ENCODE measurements at places on chromosomes 16 and 17.
A peak's percentile ranks its signal among the peaks of the same experiment; 100 is the strongest.

DNA sequence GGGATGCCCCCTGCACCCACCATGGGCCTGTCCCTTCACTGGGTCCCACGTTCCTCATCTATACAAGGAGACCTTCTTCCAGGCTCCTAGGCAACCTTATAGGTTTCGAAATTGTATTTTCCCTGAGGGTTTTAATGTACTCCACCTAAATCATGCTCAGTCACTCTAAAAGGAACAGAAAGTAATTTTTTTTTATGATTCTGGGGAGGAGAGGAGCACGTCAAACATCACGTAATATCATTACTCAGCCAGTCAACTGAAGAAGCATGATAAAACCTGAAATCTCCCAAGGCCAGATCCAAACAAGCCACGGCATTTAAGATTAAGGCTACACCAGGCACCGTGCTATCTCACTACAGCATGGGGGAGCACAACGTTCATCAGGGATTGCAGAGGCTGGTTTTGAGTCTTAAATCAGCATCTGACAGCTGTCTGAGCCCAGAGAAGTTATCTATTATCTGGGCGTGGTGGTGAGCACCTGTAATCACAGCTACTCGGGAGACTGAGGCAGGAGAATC is 3.9 kb upstream of the TMEM114 start:
- no peak for DNase-seq

DNA sequence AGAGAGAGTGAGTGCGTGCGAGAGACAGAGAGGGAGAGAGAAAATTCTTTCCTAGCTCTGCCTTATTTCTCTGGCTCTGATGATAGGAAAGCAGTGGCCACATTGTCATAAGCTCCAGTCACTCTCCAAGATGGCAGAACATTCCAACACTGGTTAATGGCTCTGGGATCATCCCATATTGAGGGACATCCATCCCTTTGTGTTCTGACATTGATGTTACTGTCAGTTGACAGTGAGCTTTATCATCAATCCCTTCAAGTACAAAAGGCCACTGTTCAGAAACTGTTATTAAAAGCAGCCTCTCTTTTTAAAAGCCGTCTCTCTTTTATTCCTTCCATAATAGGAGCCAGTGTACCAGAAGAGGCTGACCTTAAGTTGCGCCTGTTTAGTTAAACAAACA is 1084.9 kb upstream of the RBFOX1 start:
- no peak for DNase-seq

- no peak for DNase-seq
These were observed 39.8 kb downstream of the ZNF778 start for GRCh38 chr16:89257281-89257731.

DNA sequence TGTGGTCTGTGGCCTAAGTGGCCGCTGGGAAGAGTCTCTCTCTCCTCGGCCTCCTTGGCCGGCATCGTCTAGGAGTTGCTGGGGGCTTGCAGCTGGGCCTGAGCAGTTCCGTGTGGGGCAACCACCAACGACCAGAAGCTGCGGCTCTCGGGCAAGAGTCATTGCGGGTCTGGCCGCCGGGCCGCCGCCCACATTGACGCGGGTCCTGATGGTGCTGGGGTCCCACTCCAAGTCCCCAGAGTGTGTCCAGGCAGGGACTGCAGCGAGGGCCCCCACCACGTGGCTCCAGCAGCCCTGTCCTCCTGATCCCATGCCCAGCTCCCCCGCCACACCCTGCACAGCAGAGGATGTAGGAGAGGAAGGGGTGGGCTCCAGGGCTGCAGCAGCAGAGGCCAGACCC is 30.9 kb downstream of the UNKL start:
- DNase-seq = no peak

DNA sequence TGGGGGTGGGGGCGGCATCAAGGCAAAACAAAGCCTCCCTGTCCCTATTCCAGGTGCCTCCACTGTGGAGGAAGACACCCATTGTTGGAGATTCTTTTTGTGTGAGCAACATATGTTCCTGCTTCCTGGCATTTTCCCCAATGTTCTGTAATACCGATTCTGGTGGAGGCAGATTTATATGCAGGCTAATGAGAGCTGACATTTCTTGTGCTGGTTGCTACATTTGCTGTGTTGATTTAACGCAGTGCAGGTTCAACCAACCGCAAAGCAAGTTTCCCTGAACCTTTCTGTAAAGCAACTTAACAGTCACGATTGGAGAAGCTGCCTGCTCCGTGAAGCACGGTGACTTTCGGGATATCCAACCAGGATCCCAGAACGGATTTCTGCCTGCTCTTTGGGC is 260.5 kb downstream of the CBLN1 start:
- DNase-seq = no peak

DNA sequence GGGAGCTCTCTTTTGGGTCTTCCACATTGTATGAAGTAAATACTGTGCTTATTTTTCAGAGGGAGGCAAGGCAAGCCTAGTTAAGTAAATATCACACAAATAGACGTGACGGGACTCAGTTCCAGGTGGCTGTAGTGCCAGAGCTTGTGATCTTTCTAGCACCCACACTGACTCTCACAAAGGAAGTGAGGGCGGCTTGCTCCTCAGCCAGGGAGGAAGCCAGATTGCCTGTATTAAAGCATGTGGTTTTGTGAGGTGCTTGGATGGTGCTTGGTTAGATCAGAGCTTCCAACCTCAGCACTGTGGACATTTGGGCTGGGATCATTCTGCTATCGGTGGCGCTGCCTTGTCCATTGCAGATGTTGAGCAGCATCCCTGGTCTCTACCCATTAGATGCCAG is 80.1 kb downstream of the VAT1L start:
- no peak for DNase-seq

DNA sequence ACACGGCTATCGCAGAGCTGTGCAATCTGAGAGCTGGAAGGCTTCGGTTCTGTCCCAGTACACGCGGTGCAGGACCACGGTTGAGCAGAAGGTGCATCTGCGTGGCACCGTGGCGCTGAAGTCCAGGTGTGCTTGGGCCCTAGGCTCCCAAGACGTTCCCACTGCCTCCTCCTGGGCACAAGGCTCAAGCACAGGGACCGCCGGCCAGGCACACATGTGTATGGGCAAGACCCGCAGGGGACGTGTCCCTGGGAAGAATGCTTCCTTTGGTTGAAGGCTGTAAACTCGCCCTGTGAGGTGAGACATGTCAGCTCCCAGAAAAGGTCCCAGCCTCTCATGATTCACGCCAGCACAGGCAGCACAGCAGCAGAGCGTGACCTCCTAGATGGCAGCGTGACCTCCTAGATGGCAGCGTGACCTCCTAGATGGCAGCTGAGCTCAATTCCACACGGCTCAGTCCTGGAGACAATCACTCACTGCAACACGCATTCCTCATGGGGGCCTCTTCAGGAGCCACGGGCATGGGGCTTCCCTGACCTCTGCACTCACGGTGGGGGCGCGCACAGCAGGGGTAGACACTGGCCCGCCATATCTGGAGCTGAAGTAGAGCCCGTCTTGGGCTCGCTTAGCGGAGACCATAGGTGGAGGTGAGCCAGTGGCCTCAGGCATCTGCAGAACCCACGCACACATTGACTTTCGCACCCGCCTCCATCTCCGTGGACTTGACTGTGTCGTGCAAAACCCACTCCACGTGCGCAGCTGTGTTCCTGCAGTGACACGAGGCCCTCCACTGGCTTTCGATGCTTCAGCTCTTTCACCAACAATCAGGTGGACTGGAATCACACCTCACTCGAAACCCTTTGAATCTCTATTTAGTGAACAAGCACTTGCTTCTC is 85.0 kb upstream of the CHMP6 start:
- DNase-seq = no peak

GRCh38 chr16:27355610-27356009 is 41.8 kb downstream of the IL4R start:
- peak; percentile 51 for DNase-seq

DNA sequence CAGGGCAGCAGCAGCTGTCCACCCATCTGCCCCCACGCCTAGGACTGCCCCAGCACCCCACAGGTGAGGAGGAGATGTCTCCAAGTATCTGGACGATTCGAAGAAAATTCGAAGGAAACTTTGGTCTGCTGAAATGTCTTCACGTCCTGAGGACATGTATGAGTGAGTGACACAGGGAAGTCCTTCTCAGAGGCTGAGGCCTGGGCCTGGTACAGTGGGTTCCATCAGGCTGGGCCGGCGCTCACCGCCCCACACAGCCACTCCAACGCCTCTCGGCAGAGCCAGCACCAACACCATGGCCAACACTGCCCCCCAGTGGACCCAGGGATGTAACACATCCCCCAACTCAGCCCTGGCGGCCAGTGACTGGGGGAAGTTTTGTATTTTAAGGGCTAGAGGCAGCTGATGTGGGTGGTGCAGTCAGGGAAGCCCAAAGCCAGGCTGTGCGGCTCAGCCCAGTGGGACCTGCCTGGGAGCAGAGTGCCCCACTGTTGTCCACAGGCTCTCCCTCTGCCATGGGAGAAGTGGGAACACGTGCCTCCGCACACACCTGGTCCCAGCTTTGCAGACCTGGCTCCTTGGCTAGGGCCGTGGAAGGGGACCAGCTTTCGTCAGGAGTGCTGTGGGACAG is 55.8 kb upstream of the FASN start:
- peak; percentile 74 for DNase-seq

DNA sequence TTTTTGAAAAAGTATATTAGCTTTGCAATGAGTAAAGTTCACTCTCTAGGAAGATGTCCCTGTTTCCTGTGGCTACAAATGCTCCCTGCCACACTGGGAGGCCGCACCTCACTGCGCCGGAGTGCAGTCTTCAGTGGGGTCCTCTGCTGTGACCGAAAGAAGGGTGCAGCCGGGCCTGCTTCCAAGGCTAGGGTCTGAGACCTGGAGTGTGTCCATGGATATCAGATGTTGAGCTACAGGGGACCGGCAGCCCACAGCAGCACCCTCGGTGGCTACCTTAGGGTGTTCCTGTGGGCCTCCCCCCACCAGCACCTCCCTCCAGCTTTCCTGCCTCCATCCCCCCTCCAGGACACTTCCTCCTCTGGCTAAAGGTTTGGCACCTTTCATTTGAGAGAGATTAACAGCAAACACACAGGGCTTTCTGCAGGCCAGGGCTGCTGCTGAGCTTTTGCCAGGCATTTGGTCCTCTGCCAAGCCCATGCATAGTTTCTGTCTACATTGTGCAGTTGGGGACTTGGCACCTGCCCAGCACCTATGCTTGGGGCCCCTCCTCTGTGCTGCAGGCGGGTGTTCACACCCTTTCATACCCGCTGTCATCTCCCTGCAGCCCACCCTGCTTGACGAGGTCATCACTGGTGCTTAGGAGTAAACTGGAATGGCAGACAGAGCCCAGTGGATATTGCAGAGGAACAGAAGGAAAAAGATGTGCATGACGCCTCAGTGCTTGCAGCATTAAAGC is 33.8 kb upstream of the CRISPLD2 start:
- DNase-seq = peak; percentile 34

DNA sequence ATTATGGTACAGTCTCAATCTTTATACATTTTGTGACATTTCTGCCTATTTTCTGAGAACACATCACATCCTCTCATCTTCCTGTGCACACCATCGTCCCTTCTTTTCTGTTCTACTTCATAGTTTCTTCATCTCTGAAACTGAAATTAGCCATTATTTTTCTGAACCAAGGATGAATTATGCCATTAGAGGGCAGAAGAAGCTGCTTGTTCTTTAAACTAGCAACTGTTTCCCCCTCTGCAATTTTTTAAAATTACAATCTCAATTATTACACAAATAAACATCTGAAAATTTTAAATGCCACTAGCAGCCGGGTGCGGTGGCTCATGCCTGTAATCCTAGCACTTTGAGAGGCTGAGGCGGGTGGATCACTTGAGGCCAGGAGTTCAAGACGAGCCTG is 41.3 kb downstream of the RBBP6 start:
- no peak for DNase-seq

GRCh38 chr17:16924696-16925440 is 47.0 kb downstream of the TNFRSF13B start:
- no peak for DNase-seq

DNA sequence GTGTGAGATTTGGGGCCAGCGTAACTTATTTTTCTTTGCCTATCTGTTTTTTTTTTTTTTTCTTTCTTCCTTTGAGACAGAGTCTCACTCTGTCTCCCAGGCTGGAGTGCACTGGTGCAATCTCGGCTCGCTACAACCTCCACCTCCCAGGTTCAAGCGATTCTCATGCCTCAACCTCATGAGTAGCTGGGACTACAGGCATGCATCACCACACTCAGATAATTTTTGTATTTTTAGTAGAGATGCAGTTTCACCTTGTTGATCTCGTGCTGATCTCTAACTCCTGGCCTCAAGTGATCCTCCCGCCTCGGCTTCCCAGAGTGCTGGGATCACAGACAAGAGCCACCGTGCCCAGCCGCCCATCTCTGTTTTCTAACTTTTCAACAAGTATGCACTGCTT is 63.4 kb downstream of the VPS35L start:
- DNase-seq = no peak

GRCh38 chr16:88466175-88466862 is 13.2 kb downstream of the ZFPM1 start:
- DNase-seq = no peak

DNA sequence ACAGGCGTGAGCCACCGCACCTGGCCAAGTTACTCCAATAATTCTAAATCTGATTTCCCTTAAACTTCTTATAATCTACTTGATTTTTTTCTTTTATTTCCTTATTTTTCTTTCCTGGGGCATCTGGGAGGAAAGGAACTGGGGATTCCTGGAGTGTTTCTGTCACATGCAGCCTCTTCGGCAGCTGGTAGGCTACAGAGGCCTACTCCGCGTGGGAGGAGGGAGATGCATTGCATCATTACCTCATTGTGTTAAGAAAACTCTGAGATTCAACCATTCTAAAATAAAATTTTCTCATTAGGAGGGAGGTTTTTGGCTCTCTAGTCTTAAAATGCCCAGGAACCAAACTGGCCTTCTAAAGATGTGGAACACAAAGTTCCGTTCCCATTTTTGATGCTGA is 64.0 kb downstream of the SOX9 start:
- no peak for DNase-seq

DNA sequence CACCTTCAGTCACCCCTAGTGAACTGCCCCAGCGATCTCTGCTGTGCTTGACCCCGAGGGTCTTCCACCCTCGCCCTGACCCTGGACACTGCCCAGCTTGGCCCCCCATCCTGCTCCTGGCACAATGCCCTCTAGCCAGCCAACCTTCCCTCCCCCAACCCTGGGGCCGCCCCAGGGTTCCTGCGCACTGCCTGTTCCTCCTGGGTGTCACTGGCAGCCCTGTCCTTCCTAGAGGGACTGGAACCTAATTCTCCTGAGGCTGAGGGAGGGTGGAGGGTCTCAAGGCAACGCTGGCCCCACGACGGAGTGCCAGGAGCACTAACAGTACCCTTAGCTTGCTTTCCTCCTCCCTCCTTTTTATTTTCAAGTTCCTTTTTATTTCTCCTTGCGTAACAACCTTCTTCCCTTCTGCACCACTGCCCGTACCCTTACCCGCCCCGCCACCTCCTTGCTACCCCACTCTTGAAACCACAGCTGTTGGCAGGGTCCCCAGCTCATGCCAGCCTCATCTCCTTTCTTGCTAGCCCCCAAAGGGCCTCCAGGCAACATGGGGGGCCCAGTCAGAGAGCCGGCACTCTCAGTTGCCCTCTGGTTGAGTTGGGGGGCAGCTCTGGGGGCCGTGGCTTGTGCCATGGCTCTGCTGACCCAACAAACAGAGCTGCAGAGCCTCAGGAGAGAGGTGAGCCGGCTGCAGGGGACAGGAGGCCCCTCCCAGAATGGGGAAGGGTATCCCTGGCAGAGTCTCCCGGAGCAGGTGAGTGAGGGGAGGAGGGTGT is at the start of gene TNFSF13:
Gene TNFSF13, plus strand, starts transcription at position 207 of the 776 bp plus-strand sequence. Its CDS starts 290 bp downstream, at position 497.
- no peak for DNase-seq
